RPMI7951 (cell line): ENCODE measurements at places on chromosomes 2 and 18.

GRCh38 chr2:54189539-54189938 is 66.5 kb downstream of the TSPYL6 start:
- DNase-seq = no peak

DNA sequence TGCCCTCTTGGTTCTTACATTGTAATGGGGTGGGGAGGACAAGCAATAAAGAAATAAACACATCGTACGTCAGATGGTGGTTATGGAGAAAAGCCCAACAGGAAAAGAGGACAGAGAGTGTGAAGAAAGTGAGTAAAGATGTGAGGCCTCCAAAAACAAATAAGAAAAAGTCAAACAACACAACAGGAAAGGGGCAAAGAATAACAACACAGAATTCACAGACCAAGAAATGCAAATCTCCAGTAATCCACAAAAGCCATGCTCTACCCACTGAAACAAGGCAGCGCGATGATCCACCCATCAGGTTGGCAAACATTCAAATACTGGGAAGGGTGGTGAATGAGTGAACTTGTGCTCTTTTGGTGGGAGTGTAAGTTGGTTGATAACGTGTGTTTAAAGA is 16.7 kb upstream of the DUSP2 start:
- no peak for DNase-seq

- DNase-seq = no peak
Observed at GRCh38 chr2:164887434-164888144, 46.0 kb upstream of the COBLL1 start.

DNA sequence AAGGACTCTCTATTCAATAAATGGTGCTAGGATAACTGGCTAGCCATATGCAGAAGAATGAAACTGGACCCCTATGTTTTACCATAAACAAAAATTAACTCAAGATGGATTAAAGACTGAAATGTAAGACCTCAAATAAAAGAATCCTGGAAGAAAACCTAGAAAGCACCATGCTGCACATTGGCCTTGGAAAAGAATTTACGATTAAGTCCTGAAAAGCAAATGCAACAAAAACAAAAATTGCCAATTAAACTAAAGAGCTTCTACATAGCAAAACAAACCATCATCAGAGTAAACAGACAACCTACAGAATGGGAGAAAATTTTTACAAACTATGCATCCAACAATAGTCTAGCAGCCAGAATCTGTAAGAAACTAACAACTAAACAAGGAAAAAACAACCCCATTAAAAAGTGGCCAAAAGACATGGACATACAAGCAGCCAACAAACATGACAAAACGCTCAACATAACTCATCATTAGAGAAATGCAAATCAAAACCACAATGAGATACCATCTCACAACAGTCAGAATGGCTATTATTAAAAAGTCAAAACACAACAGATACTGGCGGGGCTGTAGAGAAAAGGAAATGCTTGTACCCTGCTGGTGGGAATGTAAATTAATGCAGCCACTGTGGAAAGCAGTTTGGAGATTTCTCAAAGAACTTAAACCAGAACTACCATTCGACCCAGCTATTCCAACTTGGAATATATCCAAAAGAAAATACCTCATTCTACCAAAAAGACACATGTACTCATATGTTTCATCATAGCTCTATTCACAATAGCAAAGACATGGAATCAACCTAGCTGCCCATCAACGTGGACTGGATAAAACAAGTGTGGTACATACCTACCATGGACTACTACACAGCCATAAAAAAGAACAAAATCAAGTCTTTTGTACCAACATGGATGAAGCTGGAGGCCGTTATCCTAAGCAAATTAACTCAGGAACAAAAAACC is 30.6 kb downstream of the SEPTIN10 start:
- peak; percentile 14 for DNase-seq

- DNase-seq = no peak
Observed at GRCh38 chr2:207744050-207744449, 25.7 kb downstream of the FZD5 start.

- DNase-seq = no peak
Observed at GRCh38 chr2:58056192-58056916, 9.7 kb downstream of the VRK2 start.

DNA sequence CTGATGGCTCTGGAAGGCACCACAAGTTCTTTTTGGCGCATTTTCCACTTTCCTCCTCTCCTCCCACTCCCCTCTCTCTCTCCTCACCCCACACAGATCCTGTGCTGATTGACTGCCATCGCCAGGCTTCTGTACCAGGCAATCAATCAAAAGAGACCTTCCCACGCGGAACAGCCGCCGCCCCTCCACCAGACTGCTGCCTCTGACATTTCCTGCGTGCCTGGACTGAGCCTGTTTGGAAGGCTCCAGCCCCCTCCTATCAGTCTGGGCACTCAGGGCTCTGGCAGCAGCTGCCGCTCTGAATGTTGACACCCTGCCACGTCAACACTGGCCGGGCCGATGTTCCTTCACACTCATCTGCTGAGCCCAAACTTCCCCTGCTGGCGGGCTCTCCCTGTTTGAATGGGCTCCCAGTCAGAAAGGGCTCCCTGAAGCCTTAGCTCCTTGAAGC is 467.7 kb downstream of the EPHA4 start:
- DNase-seq = peak; percentile 83

GRCh38 chr18:8329186-8329771 is 280.0 kb upstream of the RAB12 start:
- DNase-seq = no peak

GRCh38 chr2:2455151-2455550 is 124.1 kb upstream of the MYT1L start:
- no peak for DNase-seq

GRCh38 chr2:7572450-7572849 is 655.2 kb downstream of the RNF144A start:
- no peak for DNase-seq

- DNase-seq = peak; percentile 90
Observed at GRCh38 chr18:11955239-11956029, 25.9 kb upstream of the IMPA2 start.

- no peak for DNase-seq
Observed at GRCh38 chr2:225114786-225115323, 72.6 kb upstream of the DOCK10 start.

GRCh38 chr18:9708434-9709303 is 568 bp downstream of the RAB31 start:
- DNase-seq = no peak

GRCh38 chr18:32478317-32478716 is 7.6 kb upstream of the GAREM1 start:
- DNase-seq = no peak

DNA sequence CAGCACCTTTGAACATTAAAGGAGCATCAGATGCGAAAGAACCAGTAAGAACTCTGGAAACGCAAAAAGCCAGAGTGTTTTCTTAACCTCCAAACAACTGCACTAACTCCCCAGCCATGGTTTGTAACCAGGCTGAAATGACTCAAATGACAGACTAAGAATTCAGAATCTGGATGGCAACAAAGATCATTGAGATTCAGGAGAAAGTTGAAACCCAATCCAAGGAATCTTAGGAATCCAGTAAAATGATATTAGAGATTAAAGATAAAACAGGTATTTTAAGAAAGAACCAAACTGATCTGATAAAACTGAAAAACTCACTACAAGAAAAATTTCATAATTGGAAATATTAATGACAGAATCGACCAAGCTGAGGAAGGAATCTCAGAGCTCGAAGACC is 116.7 kb downstream of the PTRHD1 start:
- no peak for DNase-seq
